NCI-H2029 treated with DMSO at 0.1 percent for 48 hours (cell line): ENCODE measurements at places on chromosomes 12 and 14.
A peak's percentile ranks its signal among the peaks of the same experiment; 100 is the strongest.

GRCh38 chr14:99520571-99521081 lies 39.4 kb downstream of the CCNK start:
- no peak for DNase-seq

DNA sequence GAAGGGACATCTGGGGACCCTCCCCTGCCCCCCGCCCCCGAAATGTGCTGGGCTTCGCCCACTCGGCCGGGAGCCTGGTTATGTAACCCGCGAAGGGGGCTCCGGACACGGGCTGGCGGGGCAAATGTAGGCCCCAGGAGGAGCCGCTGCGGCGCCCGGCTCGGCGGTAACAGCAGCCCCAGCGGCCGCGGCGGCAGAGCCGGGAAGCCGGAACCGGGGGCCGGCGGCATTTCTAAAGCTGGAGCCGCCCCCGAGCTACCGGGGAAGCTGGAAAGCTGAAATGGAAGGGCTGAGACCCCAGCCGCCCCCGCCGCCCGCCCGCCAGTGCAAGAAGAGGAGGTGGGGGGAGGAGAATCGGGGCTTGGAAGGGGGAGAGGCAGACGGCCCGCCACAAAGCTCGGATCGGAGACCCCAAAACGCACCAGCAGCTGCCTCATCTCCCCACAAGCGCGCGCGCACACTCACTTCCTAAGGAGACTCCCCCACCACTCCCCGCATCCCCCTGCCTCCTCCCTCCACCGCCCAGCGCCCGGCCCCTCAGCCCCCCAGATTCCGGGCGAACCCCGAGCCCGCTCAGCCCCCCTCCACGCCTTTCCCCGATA lies 1.5 kb downstream of the KDM2B start:
- no peak for DNase-seq

GRCh38 chr12:55619354-55620138 lies 17.1 kb upstream of the OR10P1 start:
- peak; percentile 74 for DNase-seq

DNA sequence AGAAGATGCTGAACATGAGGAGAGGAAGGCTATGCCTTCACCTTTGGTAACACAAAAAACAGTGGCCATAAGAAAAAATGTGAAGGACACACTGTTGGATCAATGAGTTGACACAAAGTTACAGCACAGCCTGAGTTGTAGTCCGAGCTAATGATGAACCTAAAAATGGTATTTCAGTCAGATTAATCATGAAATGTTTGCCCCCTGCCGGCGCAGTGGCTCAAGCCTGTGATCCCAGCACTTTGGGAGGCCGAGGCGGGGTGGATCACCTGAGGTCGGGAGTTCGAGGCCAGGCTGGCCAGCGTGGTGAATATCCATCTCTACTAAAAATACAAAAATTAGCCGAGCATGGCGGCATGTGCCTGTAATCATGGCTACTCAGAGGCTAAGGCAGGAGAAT lies 1.3 kb upstream of the CAPRIN2 start:
- DNase-seq, result no peak

DNA sequence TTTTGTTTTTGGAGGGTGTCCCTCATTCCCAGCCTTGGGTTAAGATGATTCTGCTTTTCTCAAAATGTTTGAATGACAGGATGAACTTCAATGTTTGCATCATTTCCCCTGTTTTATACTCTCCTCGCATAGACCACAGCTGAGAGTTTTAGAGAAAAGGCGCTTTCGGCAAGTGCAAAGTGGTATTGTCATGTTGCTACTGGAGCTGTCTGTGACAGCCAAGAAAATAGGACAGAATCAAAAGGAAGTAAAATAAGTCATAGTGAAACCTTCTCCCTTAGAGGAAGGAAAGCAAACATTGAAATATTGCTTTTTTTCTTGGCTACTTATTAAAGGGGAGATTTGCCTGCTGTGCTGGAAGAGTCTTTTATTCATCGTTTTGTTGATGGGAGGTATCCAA lies 33.5 kb upstream of the ARHGAP5 start:
- DNase-seq, result no peak

DNA sequence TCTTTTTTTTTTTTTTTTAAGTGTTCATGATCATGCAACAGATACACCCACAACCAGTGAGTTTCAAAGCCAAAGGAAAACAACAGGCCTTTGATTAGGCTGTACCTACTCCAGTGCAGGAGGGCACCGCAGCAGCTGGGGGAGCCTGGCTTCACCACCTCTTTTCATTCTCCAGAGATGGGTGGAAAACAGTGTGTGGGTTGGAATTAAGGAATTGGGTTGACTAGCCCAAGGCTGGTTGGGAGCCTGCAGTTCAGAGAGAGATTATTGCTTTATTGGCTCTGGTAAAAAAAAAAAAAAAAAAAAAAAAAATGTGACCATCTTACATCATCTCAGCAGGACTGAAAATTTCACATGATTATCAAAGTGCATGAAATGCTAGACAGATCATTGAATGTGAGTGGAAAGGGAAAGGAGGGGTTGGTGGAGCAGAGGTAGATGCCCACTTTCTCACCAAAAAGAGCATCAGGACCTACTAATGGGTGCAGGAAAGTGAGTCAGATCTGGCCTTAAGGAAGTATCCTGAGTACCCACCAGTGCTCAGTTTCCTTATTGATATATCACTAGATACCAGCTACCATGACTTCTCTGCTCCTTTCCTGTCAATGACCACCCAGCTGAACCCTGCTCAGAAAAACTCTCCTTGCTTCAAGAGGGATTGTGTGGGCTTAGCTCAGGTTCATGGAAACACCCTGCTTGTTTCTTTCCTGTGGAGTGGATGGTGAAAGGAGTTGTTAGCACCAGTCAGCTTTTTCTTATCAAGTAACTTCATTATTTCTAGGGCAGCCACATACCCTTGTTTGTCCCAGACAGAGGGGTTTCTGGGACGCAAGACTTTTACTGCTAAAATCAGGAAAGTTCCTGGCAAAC lies 54.8 kb upstream of the DYRK2 start:
- DNase-seq, result no peak

DNA sequence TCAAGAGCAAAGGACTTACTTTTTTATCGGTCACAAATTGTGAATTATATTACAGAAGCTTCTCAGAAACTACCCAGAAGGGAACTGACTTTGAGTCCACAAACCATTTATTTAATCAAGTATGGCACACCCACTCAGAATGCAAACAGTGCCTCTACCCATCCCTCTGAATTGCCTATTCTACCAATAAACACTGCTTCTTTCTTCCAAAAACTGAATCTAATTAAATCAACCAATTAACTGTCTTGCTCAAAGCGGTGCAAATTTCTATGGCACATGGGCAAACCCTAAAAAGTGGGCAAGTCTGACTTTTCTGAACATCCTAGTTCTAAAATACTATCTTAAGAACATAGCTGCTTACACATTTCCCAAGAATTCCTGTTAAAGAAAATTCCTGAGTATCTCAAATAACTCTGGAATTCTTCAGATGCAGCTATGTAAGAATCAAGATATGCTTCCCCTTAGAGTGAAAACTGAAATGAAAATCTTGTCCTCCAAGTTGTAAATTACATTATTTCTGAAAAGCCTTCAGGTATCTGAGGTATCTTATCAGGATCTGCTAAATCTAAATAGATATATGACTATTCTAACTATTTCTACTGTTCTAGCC lies 4.3 kb downstream of the SPTLC2 start:
- no peak for DNase-seq

DNA sequence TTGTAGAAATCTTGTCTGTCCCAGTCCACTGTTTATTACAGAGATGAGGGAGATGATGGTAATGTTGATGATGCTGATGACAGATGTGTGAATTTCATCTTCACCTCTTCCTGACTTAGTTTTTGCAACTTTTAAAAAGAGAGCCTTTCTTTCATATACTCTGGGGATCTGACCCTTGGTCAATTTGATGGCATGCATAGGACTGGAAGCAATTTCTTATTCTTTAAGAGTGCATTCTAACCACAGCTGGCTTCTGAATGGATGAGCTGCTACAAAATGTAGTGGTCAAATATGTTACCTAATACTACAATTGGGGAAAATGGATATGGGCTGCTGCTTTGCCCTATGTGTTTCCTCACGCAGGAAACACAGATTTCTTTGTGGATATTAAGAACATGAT lies 80.8 kb downstream of the MYRFL start:
- DNase-seq, result no peak

- peak; percentile 86 for DNase-seq
Observed at GRCh38 chr12:118979763-118980406, 1.5 kb upstream of the SRRM4 start.

GRCh38 chr14:65042296-65042695 lies 55.6 kb downstream of the FNTB start:
- DNase-seq, result no peak

GRCh38 chr14:71492346-71492745 lies 439.9 kb upstream of the RGS6 start:
- no peak for DNase-seq

GRCh38 chr12:14946861-14947260 lies 8.5 kb upstream of the ERP27 start:
- no peak for DNase-seq

DNA sequence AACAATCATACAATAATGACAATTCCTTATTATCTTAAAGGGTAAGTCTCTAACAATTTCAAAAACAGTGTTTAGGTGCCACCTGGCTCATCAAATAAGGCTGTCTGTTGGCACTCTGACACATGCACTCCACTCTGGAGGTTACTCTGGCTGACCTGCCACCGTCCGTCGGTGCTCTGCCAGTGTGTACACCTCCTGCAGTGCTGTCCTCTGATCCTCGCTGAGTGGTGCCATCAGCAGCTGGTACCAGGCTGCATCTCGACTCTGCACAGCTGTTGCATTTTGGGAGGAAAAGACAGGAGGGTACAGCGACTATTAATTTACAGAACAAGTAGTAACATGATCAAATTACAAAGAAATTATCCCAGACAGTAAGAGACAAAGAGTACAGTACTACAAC lies 63.9 kb downstream of the IPO8 start:
- DNase-seq, result no peak

- no peak for DNase-seq
Observed at GRCh38 chr14:68085742-68086141, 266.2 kb downstream of the RAD51B start.

- no peak for DNase-seq
Observed at GRCh38 chr14:80059041-80059440, 152.3 kb downstream of the DIO2 start.

- no peak for DNase-seq
Observed at GRCh38 chr14:69536971-69537370, 37.7 kb downstream of the CCDC177 start.

- no peak for DNase-seq
Observed at GRCh38 chr14:67738740-67739504, 37.2 kb downstream of the RDH12 start.

DNA sequence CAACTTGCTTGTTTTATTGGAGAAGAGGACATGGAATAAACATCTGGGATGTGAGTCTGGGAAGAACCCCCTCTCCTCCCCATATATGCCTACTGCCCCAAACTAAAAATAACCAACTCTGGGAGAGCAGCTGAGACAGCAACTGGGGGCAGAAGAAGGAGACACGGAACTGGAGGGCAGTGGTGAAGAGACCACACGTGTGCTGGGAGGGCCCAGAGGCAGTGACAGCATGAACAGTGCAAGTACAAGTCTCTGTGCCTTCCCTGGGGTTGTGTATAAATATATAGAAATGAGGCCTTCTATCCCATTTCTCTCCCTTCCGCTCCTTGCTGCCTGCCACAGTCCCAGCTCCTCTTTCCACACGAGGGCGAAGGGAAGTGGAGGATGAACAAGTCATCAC lies 4.0 kb upstream of the KRT73 start:
- DNase-seq, result no peak

- no peak for DNase-seq
Observed at GRCh38 chr12:113260636-113261300, 39.5 kb downstream of the TPCN1 start.

DNA sequence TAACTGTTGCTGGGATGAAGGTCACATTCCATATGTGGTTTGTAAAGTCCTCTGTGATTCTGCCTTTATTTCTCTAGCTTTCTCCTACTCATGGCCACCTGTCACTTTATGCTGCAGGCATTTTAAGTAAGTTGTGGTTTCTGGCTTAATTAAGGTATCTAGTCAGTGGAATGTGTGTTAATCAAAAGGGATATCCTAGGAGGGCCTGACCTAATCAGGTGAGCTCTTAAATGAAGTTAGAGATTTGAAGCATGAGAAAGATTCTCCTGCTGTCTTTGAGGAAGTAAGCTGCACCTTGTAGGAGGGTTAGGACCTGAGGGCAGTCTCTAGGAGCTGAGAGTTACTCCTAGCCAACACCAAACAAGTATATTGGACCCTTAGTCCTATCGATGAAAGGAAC lies 90.3 kb downstream of the ETNK1 start:
- no peak for DNase-seq

GRCh38 chr12:95721320-95721719 lies 69.2 kb downstream of the NTN4 start:
- no peak for DNase-seq

DNA sequence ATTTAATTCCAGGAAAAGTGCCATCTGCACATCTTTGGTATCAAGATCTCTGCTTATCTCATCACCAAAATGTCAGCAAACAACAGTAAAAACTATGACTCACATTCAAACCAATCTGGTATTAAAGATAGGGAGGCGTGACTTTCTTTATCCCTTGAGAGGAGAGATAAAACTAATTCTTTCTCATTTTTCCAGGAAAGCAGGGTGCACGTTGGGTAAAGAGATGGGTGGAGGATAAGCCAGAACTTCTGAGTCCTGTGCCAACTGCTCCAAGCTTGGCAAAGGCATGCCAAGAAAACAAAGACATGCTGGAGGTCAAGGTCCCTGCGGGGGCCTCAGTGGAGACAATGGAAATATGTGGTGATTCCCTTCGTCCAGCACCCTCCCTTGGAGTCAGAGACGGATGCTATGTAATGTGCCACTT lies 225.8 kb upstream of the PLXNC1 start:
- DNase-seq, result no peak

DNA sequence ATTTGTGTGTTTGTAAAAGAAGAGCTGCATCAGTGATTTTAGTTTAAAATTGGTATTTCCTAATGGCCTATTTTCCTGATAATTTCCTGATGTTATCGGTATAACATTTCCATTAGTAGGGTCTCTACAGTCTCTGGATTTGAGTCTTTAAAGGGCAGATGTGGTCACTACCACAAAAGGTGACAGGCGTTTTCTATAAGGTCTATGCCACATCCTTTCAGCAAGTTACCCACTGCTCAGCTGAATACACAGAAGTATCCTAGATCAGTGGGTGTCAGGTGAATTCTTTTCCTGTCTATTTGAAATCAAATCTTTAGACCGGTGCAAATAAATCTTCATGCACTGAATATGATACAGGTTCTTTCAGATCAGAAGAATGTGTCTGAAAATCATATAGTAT lies 90.2 kb downstream of the LIN7A start:
- no peak for DNase-seq

DNA sequence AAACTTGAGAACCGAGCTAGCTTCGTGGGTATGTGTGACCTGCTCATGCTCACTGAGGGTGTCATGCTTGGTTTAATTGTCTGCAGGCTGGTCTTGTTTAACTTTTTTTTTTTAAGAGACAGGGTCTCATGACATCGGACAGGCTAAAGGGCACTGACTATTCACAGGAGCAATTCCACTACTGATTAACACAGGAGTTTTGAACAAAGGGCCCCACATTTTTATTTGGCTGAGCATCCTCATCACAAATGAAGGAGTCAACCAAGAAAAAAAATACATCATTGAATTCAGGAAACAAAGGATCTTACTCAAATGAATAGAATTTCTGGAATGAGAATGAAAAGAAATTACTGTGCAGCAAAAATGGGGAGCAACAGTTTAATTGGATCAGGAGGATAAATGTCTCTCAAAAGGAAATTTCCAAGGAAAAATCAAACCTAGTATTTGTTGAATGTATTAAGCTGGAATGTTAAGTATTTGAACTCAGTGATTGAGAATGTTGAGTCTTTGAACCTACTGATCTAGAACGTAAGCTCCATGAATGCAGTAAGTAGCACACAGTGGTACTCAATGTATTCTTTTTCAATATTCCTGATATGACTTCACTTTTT lies 20.8 kb upstream of the PYROXD1 start:
- no peak for DNase-seq
